H7 (cell line): ENCODE measurements at places on chromosomes 3 and 15. TPM values are rescaled to one million over a fixed set of nuclear protein-coding genes. Genes with fewer than 3 reads are reported as not detected.

- no peak for DNase-seq
These were observed 178.4 kb upstream of the SLC2A2 start for GRCh38 chr3:171204942-171205341.

- peak; percentile 87 for DNase-seq
These were observed 452 bp downstream of the TMEM158 start for GRCh38 chr3:45225465-45226205.

GRCh38 chr3:159517105-159517504, 471.5 kb upstream of the IL12A start:
- DNase-seq = no peak

DNA sequence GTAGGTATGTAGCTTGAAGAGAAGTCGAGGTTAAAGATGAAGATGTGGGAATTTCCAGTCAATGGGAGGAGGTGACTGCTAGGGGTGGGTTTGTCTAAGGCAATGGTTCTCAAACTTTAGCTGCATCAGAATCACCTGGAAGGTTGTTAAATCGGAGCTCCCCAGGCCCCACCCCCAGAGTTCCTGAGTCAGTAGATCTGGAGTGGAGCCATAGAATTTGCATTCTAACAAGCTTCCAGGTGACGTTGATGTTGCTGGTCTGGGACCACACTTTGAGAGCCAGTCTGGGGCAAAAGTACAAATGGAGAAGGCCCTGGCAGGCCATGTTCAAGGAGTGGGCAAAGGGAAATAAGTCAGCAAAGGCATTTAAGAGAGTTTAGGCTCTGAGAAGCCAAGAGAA, 69.1 kb downstream of the CMTM8 start:
- DNase-seq = no peak

- no peak for DNase-seq
These were observed 3.6 kb upstream of the MKRN3 start for GRCh38 chr15:23561914-23562313.

DNA sequence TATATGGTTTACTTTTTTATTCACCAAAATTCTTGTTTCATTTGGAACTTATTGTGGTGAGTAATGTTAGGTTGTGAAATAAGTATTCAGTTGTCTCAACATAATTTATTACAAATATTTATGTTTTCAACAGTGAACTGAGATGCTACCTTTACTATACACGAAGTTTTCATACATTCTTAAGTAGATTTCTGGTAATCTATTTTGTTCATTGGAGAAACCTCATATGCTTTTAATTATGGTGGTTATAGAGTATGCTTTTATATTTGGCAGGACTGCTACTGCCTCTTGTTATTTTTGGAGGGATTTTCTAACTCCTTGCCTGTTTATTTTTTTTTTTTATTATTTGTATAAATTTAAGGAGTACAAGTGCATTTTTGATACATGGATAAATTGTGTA, 253.1 kb downstream of the NLGN1 start:
- no peak for DNase-seq

GP5 gene
- total RNA-seq = not detected in 2 replicates

GUCA1C gene
- not detected in 2 replicates for total RNA-seq

PIK3R4 gene
- 41.1 and 45.9 TPM in 2 replicates for total RNA-seq

- peak; percentile 88 for DNase-seq
These were observed at the start of gene IGSF10 for GRCh38 chr3:151460774-151461450. Gene IGSF10, minus strand, starts transcription at chr3:151461061. Its CDS starts 2,352 bp downstream, at chr3:151458709.

ATP1B3 gene
- 78.6 and 100 TPM in 2 replicates for total RNA-seq

ATP8B4 gene
- total RNA-seq = not detected in 2 replicates

CHRFAM7A gene
- total RNA-seq = 2.1 and 2.2 TPM in 2 replicates

DNA sequence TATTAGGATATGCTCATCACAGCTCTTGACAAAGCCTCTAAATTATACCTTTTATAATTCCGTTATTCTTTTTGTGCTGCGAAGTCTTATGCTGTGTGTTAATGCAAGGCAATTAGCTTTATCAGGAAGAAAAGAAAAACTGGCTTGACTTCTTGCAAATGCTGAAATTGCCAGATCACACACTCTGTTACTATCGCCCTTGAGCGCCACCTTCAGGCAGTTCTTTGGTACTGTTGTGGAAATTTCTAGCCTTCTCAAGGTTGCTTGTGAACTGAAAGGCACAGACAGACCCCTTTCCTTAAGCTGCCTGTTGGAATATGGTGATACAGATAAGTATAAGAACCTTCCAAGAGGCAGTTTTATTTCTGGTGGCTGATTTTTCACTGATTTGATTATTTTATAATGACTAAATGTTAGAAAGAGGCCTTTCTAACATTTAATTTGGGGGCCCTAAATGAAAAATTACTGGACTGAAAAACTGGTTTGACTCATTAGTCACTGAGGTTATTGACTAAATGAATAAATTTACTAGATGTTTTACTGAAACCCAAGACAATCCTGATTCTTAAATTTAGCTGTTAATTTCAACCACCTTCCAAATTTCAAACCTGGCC, 126.2 kb upstream of the RASGRP1 start:
- peak; percentile 50 for DNase-seq

GRCh38 chr3:40192628-40193027, 116.9 kb upstream of the EIF1B start:
- DNase-seq = no peak

GRCh38 chr15:76344893-76345582, 8.5 kb downstream of the ISL2 start:
- DNase-seq = no peak

DNA sequence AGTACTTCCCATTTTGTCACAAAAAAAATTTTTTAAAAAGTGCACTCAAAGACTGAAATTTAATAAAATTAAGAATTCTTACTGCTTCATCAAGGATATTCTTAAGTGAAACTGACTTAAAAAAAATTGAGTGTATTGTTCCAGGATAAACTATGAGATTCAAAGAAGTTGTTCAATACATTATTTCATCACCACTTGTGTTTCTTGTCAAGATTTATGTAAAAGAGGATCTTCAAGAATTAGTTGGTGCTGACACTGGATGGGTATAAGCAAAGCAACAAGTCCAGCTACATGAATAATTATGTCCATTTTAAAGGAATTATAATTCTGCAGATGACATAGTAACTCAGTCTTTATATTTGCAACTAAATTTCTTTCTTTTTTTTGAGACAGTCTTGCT, 4.3 kb upstream of the AP4E1 start:
- no peak for DNase-seq

- DNase-seq = no peak
These were observed 32.0 kb downstream of the CA12 start for GRCh38 chr15:63349621-63350020.
